EL (cell line): ENCODE measurements at places on chromosomes 7 and 10.
A peak's percentile ranks its signal among the peaks of the same experiment; 100 is the strongest.

GRCh38 chr10:115657161-115657860 lies 564.1 kb downstream of the ATRNL1 start:
- DNase-seq, result peak; percentile 8

DNA sequence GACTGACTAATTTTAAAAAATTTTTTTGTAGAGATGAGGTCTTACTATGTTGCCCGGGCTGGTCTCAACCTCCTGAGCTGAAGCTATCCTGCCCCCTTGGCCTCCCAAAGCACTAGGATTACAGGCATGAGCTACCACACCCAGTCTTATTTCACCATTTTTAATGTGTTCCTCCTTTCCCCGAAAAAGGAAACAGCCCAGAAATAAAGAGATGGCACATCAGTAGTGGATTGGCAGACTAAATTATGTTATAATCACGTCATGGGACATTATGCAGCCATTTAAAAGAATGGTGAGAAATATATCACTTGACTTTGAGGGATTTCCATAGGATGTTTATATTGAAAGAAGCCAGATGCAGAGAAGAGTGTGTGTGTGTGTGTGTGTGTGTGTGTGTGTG lies 40.5 kb downstream of the CAPZA2 start:
- no peak for DNase-seq

- no peak for DNase-seq
These were observed 2.5 kb downstream of the PODXL start for GRCh38 chr7:131553931-131554330.

DNA sequence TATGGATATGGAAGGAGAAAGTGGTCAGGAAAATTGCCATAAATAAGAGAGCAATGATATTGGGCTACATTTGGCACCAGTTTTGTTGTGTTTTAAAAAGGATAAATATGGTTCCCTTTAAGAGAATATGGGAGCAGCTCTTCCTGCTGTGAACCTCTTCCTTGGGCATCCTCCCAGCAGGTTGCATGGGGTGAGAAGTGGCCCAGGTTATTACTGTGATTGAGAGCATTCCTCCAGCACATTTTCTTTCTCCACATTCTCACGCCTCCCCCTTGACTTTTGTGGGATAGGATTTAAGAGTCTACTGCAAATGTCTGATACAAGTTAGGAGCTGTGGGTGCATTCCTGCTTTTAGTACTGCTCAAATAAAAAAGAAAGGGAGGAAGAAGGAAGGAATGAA lies 214.8 kb downstream of the POU6F2 start:
- DNase-seq, result no peak

- DNase-seq, result no peak
These were observed 7.4 kb downstream of the PITRM1 start for GRCh38 chr10:3165196-3165595.

- no peak for DNase-seq
These were observed 264.7 kb upstream of the AKR1E2 start for GRCh38 chr10:4561296-4561695.

DNA sequence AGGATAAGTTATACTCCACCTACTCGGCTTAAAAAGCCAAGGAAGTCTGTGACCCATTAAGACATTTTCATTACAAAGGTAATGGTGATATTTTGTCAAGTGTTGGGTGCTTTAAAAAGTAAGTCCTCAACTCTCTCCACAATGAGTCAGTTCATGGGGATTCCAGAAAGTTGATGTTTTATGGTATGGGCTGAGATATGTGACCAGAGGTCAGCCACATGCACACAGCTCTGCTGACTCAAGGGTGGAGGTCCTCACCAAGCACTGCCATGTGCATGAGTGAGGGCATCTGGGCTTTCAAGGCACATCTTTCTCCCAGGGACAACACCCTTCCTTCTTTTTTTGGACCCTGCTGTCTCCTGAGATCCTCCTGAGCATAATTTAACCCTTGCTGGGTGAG lies 292.9 kb downstream of the PTEN start:
- DNase-seq, result peak; percentile 97

DNA sequence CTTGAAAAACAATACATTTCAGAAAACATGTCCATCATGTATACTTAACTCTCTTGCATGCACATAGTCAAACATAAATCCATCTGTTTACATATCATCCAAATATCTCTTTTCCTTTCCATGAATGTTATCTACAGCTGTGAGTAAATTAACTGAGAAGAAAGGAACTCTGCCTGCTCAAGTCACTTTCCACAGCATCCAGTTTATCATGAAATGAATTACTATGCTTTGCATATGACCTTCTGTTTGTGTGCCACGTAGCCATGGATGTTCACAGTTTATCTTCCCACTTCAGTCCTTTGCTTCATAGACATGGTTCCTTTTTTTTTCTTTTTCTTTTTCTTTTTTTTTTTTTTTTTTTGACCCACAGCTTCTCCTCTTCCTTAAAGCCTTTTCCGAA lies 39.6 kb downstream of the BZW2 start:
- no peak for DNase-seq

GRCh38 chr7:45980181-45980905 lies 59.3 kb upstream of the IGFBP3 start:
- peak; percentile 36 for DNase-seq

GRCh38 chr10:100654782-100655325 lies 90.5 kb upstream of the PAX2 start:
- no peak for DNase-seq
